LHCN-M2 (cell line): ENCODE measurements at places on chromosomes 2 and 18. TPM values are rescaled to one million over a fixed set of nuclear protein-coding genes. Genes with fewer than 3 reads are reported as not detected.

The SERPINB2 gene
- total RNA-seq = 0.80 and 1.0 TPM in 2 replicates

The RFTN2 gene
- total RNA-seq = 0.40 and 0.83 TPM in 2 replicates

The DGUOK gene
- total RNA-seq = 87.3 and 103 TPM in 2 replicates

The MYO3B gene
- 0.06 TPM in 2 replicates for total RNA-seq

The PAIP2B gene
- 0.06 and 0.17 TPM in 2 replicates for total RNA-seq

The WDR35 gene
- total RNA-seq = 10.3 and 10.6 TPM in 2 replicates

The ACMSD gene
- not detected in 2 replicates for total RNA-seq

The PARD3B gene
- 2.8 and 4.0 TPM in 2 replicates for total RNA-seq

The POMC gene
- not detected in 2 replicates for total RNA-seq

The C1GALT1C1L gene
- 0.29 TPM in 1 of 2 replicates, not detected in the other for total RNA-seq

The MGAT4A gene
- total RNA-seq = 0.17 TPM in 1 of 2 replicates, not detected in the other

The SP9 gene
- total RNA-seq = 0.06 TPM in 1 of 2 replicates, not detected in the other

The PTPRN gene
- 1.5 and 2.8 TPM in 2 replicates for total RNA-seq

The SKOR2 gene
- total RNA-seq = not detected in 2 replicates

The CFAP53 gene
- 0.13 TPM in 1 of 2 replicates, not detected in the other for total RNA-seq

The RETSAT gene
- total RNA-seq = 52.3 and 61.3 TPM in 2 replicates

The TGIF1 gene
- 114 and 115 TPM in 2 replicates for total RNA-seq

The SLC66A3 gene
- total RNA-seq = 37.8 and 55.9 TPM in 2 replicates

The GAL3ST2 gene
- total RNA-seq = not detected in 2 replicates

The ZC3H8 gene
- 3.4 and 5.0 TPM in 2 replicates for total RNA-seq

The IL1F10 gene
- not detected in 2 replicates for total RNA-seq

The PRKAG3 gene
- total RNA-seq = 0.46 TPM in 1 of 2 replicates, not detected in the other

The EHBP1 gene
- 39.6 and 56.7 TPM in 2 replicates for total RNA-seq

The RAX gene
- not detected in 2 replicates for total RNA-seq

The UGT1A10 gene
- total RNA-seq = not detected in 2 replicates

The CMPK2 gene
- total RNA-seq = not detected in 2 replicates

The LYPD6B gene
- total RNA-seq = 12.1 and 14.6 TPM in 2 replicates

The GPAT2 gene
- not detected in 2 replicates for total RNA-seq

The C1QL2 gene
- not detected in 2 replicates for total RNA-seq

The SLC5A7 gene
- total RNA-seq = not detected in 2 replicates

The TNS1 gene
- total RNA-seq = 47.8 and 53.4 TPM in 2 replicates

The FTCDNL1 gene
- total RNA-seq = 0.75 and 0.77 TPM in 2 replicates
